Urothelium cell line (cell line): ENCODE measurements at places on chromosomes 3 and 15.

DNA sequence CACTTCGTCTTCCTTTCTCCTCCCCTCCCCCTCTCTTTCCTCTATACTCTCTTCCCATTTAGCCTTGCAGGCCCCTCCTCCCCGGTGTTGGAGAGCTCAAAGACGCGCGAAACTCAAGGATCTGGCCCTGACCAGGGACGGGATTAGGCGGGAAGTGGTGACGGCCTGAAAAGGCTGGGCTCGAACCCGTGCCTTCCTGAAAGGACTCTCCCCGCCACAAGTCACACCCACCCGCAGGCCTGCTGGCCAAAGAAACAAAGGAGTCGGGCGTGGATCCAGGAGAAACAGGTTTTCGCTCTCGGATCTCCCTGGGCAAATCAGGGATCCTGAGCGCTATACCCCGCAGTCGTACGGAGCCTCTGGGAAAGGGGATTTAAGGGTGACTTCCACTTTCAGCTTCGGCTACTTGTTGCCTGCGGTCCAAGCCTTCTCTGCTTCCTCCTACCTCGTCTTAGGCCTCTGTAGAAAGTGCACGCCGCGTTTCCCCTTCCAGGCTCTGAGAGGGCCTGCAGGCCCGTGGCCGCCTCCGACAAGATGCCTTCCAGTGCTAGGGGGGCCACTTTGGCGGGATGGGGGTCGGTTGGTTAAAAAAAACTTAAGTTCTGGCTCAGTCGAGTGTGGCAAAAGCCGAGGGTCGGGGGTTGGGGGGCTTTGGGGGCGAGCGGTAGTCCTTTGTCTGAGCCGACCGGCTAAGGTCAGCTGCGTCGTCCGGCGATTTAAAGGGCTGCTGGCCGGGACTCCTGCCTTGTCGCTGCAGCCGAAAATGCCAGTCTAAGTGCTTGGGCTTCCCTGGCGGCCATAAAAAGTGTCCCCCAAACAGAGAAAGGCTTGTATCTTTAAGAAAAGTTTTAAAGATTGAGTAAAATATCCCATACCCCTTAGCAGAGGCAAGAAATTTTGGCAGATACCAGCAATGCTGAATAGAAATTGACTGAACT, 8.2 kb downstream of the ZIC4 start:
- no peak for DNase-seq

DNA sequence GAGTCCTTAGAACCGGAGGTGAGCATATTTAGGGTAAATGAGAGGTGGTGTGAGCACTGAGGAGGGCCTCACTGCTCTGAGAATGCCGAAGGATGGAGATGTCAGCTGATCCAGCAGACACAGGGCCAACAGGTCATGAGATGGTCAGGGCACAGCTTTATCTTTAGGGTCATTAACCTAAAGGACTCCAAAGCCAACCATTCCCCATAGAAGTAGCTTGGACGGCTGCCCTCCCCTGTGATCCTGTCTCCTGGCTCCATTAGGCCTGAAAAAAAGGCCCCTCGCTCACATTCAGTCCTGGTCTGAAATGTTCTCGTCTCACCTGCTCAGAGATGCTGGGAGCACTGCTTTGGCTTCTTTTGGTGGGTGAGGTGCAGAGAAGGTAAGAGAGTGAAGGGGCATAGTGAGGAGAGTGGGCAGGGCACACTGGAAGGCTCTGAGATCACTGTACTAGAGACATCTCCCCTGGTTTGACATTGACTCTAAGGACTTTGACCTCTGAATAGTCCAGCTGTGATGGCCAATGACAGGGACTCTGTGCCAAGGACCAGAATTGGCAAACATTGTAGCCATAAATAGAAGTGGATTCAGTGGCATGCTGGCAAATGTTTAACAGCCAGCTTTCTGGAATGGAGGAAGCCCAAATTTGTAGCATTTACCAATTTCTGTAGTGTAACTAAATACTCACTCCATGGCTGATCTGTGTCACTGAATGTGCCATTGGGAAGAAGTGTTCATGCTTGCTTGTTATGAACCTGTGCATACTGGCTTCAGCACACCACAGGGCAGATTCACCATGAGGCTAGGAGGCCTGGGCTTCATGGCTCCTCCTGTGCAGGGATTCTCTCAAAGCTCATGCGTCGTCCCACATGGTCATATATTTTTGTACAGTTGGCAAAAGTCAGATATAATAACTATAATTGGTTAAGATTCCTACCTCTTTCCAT, 76.2 kb upstream of the MRPS22 start:
- no peak for DNase-seq

DNA sequence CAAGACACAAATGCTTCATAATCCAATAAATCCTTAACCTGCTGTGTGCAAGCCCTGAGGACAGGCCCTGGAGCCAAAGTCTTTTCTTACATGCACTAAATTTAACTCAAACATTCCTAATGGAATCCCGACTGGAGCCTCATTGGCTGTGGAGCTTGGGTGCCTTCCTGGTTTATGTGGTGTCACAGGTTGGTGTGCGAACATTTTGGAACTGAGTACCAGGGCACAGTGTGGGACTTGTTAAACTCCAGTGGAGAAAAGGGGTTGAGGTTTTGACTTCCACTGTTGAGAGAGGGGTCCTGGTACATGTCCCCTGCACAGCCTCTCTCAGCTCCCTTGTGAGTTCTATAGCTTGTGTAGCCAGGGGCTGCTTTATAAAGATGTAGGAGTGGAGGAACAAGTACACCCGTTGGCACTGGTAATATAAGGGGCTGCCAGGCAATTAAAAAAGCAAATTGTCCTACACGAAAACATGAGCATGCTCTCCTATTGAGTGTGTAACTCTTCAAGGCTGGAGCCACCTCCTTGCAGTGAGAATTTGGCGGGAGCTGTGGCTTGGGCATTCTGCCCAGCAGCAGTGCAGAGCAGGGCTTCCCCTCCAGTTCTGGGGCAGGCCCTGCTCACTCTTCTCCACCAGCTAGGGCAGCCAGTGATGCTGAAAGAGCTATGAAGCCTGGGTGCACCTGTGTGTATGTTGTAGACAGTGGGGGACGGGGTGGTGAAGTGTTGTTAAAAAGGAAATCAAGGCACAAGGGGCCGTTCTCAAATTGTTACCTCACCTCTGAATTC, 218.1 kb downstream of the CLSTN2 start:
- DNase-seq = no peak

DNA sequence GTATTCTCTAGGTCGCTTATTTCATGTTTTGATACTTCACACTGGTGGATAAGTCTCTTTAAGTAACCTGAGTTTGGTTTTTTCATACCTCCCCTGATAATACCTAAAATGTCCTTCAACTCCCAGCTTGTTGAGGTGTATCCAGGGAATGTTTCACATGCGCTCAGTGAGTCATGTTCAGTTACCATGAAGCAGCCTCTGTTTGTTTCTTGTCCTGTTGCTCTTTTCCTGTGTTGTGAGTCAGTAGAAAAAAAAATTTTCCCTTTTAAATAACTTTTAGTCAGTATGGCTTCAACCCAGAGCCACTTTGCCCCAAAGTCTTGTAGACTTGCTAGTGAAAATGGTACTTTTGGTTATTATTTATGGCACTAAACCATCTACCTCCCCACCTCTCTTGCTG, 278.4 kb upstream of the ZPLD1 start:
- DNase-seq = peak; percentile 64

GRCh38 chr15:81336568-81336967, 12.6 kb upstream of the STARD5 start:
- no peak for DNase-seq

- peak; percentile 67 for DNase-seq
These were observed 14.9 kb downstream of the PLEKHO2 start for GRCh38 chr15:64856429-64857145.
